Osteoblast (primary cell): ENCODE measurements at places on chromosomes 2 and 18.

DNA sequence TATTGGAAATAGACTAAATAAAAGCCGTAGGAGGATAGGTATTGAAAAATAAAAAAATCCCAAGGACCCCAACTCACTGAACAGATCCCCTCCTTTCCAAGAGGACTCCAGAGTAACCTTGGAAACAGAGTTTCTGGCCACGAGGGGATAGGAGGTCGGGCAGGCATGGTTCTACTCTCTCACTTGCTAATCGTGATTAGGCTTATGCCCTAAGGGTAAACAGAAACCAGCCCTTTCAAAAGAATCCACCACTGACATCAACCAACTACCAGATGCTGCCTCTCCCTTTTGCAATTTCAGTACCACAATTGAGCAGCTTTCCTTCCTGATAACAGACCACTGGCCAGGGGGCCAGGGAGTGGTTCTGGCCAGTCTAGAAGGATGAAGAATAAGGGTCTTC, 477.8 kb downstream of the EIPR1 start:
- DNase-seq: no peak

- DNase-seq: no peak
These were observed 138.8 kb downstream of the WDSUB1 start for GRCh38 chr2:159147690-159148089.

GRCh38 chr2:66530651-66531050, 95.7 kb downstream of the MEIS1 start:
- no peak for DNase-seq

GRCh38 chr2:199282309-199282708, 175.4 kb downstream of the SATB2 start:
- DNase-seq: no peak

DNA sequence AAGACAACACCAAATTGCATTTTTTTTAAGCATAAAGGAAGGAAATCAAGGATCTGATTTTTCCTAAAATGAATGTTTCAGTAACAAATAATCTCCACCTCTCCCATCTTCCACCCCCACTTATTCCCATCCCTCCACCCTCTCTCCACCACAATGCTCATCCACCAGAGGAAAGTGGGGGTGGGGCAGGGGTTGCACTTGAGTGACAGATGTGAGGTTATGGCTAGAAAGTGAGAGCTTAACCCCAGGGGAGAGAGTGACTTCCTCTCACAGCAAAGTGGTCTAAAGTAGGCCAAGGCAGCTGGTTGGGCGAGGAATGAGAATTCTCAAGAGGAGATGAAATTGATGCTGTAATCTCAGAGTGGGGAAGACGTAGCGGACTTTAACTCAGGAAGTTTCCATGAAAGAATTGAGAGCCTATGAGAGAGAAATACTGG, 104.7 kb downstream of the HNRNPLL start:
- DNase-seq: no peak
